NCI-H345 (cell line): ENCODE measurements at places on chromosomes 5 and 9.
A peak's percentile ranks its signal among the peaks of the same experiment; 100 is the strongest.

GRCh38 chr5:169347786-169348185, 46.8 kb upstream of the SLIT3 start:
- DNase-seq = no peak

- DNase-seq = no peak
Observed at GRCh38 chr9:69647804-69648203, 24.4 kb downstream of the APBA1 start.

DNA sequence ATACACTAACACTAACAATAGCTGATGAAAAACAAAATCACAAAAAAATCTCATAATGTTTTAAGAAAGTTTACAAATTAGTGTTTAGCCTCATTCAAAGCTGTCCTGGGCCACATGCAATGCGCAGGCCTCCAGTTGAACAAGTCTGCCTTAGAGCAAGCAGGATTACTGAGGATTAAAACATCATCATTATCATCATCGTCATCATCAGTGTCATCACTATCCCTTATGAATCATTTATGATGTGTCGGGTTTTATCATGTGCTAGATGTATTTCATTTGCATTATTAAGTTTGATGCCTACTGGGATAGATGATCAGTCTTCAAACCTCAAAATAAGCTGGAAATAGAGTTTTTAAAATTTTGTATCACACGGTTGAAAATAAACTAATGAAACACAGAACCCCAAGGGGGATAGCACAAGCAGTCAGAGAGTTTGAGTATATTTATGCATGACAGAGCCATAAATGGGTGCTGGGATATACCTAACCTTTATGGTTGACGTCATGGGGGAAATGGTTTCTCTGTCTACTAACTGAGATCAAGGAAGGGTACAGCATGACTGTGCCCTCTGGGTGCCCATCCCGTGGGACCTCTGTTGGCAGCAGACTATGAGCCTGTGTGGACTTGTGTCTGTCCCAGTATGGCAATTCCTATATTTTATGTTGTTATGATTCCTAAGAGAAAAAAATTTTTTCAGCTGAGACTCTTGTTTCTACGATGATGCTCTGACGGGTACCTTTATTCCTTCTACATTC, 150.3 kb upstream of the ADRA1B start:
- no peak for DNase-seq

DNA sequence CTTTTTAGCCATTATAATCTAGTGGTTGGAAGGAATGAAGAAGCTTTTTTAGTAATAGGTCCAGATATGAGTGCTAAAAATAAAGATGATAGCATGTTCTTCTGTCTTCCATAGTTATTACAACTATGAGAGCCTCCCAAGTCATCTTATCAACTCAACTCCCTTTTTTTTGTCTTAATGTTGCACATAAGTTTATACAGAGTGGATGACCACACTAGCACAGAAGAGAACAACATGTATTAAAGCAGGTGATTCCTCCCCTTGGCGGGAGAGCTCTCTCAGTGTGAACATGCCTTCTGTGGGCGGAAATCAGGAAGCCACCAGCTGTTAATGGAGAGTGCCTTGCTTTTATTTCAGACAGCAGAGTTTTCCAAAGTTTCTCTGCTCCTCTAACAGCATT, 40.1 kb upstream of the STX17 start:
- no peak for DNase-seq

DNA sequence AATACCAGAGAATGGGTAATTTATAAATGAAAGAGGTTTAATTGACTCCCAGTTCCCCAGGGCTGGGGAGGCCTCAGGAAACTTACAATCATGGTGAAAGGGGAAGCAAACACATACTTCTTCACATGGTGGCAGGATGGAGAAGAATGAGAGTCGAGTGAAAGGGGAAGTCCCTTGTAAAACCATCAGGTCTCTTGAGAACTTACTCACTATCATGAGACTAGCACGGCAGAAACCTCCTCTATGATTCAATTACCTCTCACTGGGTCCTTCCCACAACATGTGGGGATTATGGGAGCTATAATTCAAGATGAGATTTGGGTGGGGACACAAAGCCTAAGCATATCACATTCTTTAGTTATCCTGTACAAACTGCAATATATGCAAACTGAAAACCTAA, 609.4 kb downstream of the MTRR start:
- DNase-seq = no peak

- no peak for DNase-seq
Observed at GRCh38 chr5:15789642-15790041, 289.7 kb downstream of the FBXL7 start.

DNA sequence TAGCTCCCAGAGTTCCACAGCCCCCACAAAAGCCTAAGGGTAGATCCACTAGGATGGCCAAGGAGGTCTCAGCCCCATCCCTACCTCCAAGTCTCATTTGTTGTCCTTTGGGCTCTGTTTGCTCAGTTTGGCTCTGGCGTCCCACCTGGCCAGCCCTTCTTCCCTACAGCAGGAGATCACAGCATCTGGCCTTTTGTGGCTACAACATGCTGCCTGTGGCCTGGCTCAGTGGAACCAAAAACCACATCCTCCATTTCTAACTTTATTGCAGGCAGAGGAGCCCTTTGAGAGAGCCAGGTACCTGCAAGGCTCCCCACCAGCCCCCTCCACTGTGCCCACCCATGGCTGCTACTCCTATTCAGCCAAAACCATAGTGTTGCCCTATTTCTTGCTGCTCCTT, 11.4 kb downstream of the JADE2 start:
- no peak for DNase-seq

GRCh38 chr5:176515396-176515795, 21.8 kb downstream of the RNF44 start:
- no peak for DNase-seq

DNA sequence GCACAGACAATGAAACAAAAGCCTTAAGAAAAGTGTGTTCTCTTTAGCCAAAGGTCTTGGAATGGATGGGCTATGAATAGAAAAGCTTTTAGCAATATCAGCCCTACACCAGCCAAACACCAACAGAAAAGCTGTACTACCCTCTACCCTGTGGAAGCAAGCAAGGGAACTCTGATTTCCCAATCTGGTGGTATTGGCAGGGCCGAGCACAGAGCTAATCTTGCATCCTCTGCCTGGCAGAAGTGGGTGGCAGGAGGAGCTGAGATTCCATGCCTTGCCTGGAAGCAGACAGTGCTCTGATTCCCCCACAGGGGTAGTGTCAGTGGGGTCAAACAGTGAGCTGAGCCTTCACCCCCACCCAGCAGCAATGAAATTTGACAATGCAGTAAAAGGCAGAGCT, 29.6 kb upstream of the ZNF782 start:
- no peak for DNase-seq

- DNase-seq = no peak
Observed at GRCh38 chr9:98381311-98382103, 126.1 kb upstream of the TBC1D2 start.

DNA sequence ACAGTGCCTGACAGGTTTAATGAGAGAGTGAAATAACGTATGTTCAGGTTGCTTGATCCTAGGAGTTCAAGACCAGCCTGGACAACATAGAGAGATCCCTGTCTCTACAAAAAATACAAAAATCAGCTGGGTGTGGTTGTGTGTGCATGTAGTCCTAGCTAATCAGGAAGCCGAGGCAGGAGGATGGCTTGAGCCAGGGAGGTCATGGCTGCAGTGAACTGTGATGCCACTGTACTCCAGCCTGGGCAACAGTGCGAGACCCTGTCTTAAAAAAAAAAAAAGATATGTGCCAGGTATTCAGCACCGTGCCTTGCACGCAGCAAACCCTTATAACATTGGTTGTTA, 38.8 kb upstream of the SPRY4 start:
- DNase-seq = no peak

DNA sequence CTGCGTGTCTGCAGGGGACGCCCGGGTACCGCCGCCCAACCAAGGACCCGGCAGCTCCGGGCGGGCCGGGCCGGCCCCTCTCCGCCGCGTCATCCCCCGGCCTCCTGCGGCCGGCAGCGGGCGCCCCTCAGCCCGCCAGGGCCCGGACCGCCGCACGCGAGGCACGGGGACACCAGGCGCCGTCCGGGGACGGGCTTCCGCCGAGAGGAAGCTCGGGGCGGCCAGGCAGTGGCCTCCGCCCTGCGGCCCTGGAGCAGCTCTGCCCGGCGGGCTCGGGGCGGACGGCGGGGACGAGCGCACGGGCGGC, 373 bp downstream of the FBXW5 start:
- DNase-seq = no peak

DNA sequence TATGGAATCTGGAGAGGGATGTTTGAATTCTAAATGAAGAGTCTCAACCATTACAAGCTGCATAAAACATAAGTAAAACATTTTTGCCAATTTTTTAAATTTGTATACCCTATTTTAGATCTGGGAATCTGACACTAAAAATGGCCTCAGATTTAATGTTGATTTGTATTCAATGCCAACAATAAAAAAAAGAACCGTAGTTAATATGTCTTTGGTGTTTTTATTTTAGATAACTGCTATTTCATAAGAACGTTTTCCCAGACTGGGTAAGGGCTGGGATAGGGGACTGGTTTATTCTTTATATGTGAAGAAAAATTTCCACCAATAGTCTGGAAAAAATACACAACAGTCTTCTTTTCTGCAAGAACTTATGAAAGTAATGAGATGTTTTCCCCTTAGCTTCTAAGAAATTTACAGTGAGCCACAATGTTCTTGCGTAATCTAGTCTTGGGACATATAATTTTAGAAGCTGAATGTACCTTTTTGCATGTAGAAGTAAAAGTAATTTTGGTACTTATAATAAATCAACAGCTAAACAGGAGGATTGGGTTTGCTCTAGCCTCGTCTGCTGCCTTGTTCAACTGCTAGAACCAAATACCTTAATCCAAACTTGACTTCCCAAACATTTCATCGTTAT, 244.6 kb upstream of the EFNA5 start:
- no peak for DNase-seq

DNA sequence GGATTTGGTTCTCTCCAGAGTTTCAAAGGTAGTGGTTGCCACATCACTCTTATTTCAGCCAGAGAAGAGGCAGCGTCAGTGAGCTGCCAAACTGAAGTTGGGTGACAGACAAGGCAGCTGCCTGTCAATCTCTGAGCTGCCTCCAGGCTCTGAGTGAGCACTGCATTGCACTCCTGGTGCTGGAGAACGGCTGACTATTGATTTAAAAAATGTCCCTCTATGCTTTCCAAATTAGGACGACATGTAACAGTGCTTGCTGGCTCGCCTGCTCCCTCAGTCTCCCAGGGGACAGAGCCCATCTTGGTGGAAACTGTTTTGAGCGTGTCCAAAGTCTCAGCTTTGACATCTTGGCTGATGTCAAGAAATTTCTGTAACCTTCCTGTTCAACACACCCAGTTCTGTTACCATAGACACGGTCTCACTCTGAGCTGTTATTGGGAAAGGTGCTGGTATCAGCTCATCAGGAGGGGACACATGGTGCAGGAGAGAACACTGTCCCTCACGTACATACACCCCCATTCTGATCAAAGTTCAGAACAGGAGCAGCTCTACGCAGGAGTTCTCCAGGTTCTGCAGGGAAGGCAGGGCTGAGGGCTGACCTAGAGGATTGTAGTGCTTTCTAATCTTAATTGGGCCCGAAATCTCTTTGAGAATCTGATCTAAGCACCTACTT, 15.7 kb downstream of the PCDH12 start:
- DNase-seq = no peak

- peak; percentile 94 for DNase-seq
Observed at GRCh38 chr5:32585446-32586275, at the start of gene SUB1. TSS of gene SUB1 (plus strand) at chr5:32585557. CDS start at chr5:32588513, 2,956 bp downstream.

GRCh38 chr5:78997090-78997489, 12.0 kb upstream of the ARSB start:
- no peak for DNase-seq

- peak; percentile 48 for DNase-seq
Observed at GRCh38 chr5:80255431-80255810, 427 bp downstream of the SERINC5 start.

GRCh38 chr5:171387970-171388815, 544 bp downstream of the NPM1 start:
- peak; percentile 71 for DNase-seq

- DNase-seq = no peak
Observed at GRCh38 chr9:14365670-14366069, 51.7 kb upstream of the NFIB start.
